ENCODE measurements at places on chromosomes 12 and 14.

- no peak for DNase-seq
These were observed 35.0 kb downstream of the ITPR2 start for GRCh38 chr12:26798023-26798422.

- no peak for DNase-seq
These were observed 64.4 kb downstream of the TMX1 start for GRCh38 chr14:51304438-51304837.

DNA sequence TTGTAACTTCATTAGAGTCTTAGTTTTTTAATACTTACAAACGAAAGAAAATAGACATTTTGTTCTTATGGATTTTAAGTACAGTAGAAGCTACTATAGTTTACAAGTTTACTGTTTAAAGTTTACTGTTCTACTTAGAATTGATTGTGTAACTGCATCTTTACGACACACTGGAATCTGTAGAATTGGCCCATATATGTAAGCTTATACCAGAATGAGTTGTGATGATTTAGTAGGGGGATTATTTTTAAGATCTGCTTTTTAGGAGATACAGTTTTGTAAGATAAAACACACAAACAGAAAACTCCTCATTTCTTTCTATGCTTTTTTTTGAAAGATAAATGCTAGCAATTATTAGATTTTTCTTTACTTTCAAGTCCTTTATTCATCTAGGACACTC lies 30.2 kb upstream of the NAV3 start:
- no peak for DNase-seq

DNA sequence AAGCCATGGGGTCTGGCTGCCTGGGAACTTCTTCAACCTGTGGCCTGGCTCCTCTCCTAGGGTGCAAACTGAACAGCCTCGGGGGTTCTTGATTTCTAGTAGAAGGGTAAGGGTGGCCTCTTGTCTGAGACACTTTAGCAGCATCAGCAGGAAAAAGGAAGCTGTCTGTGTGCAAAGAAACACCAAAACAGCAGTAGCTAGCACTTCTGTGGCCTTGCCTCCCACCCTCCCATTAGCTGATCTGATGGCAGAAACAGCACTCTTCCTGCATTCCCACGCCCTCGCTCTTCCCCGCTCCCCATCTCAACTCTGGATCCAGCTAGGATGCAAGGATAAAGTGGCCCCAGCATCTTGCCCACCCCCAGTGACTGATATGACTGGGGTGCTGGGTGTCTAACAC lies 20.7 kb downstream of the SLC7A8 start:
- no peak for DNase-seq

- DNase-seq, result no peak
These were observed 44.8 kb downstream of the WDR20 start for GRCh38 chr14:102184316-102185035.

DNA sequence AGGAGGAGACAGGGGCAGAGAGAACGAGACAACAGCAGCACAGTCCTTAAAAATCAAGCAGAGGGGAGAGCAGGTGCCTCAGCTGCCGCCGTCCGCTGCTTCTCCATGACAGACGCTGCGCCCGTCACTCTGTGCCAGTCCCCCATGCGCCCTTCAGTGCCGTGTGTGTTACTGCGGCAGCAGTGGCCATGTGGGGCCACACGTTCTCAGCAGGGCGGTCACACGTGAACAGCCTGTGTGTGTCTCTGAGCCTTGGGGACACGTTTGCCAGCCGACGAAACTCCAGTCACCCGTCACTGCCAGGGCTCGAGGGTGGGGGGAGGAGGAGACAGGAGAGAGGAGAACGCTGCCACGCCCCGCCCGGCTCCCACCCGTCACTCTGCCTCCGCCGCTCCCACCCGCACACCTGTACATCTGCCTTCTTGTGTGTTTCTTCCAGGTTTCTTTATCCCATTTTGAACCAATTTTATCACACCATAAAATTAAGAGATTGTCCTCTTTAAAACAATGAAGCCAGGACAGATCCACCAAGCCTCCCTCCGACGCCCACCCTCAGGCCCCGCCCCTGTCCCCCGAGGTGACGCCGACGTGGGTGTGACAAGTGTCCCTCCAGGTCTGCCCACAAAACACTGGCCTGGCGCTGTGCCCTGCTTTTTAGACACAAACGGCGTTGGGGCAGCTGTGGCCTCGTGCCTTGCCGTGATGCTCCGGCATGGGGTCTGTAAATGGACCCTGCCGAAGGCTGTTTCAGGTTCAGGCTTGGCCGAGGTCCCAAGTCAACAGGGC lies 58.2 kb downstream of the GALNT9 start:
- DNase-seq, result no peak

GRCh38 chr14:86404425-86404824 lies 874.5 kb downstream of the FLRT2 start:
- DNase-seq, result no peak
